ENCODE measurements at places on chromosomes 12 and 14.

GRCh38 chr14:55782166-55782565, 202.2 kb downstream of the KTN1 start:
- no peak for DNase-seq

DNA sequence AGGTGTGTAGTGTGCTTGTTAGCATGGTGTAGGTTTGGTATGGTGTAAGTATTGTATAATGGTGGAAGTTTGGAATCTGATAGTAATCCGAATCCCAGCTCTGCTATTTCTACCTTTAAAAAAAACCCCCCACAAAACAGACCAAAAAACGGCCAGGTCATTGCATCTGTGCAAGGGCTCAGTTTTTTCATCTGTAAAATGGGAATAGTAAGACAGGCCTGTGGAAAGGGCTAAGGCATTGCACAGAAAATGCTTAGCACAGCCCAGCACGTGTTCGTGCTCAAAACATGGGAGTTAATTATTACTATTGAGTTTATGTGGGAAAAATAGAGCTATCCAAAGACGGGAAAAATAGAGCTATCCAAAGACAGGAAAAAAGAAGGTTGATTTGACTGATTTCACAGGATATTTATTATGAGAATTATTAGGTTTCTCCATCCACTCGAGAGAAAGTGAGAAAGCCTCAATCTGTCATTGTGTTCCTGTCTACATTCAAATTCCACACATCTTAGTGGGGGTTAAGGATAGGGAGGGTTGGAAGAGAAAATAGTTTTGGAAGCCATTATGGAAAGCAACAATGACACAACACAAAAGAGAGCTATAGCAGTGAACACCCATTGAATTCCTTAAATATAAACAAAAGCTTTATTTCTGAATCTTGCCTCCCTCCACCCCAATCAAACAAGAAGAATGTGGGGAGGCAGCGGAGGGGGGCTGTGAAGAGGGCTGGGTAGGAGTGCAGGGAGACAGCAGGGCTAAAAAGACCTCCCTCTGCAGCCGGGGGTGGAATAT, 126.8 kb upstream of the MAX start:
- no peak for DNase-seq

- no peak for DNase-seq
Measured at GRCh38 chr12:109016978-109017377, 3.9 kb downstream of the SVOP start.

DNA sequence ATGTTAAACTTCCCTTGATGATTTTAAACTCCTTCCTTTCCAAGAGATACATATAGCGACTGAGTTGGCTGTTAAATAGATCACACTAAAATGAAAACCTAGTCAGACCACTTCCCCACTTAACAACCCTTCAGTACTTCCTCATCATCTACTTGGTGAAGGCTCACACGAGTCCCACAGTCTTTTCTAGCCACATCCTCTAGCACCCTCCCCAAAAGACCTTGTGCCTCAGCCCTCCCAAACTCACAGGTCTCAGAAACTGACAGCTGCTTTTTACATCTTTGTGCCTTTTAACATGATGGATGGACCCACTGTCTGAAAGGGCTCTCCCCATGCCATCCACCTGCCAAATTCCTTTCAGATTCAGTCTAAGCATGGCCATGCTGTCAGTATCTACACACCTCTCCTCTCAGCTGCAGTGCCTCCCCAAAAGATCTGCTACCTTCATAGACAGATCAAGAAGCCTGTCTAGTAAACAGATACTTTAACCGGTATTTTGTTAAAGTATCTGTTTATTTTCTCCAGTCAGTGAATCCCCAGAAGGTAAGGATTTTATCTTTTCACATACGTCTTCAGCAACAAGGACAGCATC, 65.1 kb upstream of the GPHB5 start:
- DNase-seq, result no peak

- no peak for DNase-seq
Measured at GRCh38 chr12:46483572-46484395, 111.2 kb upstream of the SLC38A2 start.

DNA sequence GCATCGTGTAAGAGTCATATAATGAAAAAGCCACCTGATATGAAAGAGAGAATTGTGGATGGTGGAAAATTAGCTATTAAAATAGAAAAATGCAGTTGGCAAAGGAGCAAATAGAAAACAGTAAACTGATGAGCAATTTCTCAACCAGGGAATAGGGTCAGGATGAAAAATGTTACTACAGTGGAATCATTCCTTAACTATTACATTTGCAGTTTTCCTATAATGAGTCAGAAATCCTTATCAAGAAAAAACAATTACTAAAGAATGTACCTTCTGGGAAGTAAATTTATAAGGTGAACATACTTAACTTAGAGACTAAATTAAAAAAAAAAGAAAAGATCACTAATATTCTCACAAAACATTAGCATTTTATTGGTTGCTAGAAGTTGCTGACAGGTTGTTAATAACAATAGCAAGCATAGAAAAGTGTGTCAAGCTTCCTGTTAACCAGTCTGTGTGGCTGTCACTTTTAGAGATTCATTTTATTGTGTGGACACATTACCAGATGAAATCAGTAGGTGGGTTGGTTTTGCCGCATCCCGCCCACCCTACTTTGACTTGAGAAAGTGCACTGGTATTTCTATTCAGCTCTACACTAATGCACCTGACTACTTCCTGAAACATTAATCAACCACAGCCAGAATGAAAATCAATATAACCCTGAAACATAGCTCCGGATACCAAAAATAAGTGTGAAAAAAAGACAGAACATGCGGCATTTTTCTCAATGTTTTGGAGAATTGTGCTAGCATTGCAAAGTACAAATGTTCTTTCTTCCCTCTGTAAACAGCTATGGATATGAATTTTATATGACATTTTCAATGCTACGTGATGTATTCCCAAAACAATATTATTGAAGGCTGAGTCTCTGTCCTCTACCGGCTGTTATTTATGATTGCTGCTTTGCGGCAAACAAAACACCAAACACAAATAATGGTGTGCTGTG, 576.7 kb downstream of the SLC16A7 start:
- no peak for DNase-seq

- DNase-seq, result no peak
Measured at GRCh38 chr14:22885975-22886374, 3.0 kb downstream of the REM2 start.

DNA sequence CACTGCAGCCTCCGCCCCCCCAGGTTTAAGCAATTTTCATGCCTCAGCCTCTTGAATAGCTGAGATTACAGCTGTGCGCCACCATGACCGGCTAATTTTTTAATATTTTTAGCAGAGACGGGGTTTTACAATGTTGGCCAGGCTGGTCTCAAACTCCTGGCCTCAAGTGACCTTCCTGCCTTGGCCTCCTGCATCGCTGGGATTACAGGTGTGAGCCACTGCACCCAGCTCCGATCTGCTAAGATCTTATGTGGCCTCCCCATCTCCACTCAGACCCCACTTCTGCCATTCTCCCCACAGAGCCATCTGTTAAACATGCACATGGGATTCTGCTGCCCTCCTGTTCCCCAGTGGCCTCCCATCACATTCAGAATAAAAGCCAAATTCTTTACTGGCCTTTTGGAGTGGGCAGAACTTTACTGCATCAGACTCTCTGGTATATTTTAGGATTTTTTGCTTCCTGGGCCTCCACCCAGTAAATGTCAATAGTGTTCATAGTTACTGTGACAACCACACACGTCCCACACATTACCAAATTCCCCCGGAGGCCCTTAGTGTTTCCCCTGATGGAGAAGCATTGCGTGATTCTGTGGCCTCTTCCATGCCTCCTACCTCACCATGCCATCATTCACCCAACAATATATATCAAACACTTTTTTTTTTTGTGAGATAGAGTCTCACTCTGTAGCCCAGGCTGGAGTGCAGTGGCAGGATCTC, 96.3 kb downstream of the PTPN11 start:
- DNase-seq, result no peak

GRCh38 chr14:68978172-68978911, 760 bp downstream of the ACTN1 start:
- DNase-seq, result no peak

GRCh38 chr12:67276421-67276820, 7.3 kb downstream of the CAND1 start:
- DNase-seq, result no peak

DNA sequence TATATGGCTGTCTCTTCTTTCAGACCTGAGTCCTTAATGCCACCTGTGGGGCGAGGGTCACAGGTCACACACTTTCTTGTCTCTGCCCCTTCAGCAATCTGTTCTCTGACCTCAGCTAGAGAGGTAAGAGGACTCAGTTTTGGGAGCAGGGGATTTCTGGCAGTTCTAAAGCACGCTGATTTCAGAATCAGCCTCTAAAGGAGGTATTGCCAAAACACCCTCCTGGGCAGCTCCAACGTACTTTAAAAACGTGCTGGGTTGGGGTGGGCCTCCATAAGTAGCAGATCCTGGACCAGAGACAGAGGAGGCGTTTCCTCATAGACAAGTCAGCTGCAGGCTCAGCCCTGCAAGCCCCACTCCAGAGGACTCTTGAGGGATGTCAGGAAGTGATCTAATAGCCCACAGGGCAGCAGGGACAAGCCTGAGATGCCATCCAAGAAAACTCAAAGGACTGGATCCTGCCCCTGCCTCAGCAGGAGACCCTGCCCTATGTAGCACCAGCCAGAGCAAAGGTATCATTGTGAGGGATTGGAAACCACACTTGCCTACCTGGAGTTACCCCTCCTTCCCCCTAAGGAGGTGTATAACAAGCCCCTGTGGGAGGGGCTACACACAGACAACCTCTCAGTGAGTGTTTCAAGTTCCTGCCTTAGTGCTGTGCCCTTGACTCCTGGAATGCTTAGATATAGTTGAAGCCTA, 8.5 kb downstream of the CTDSP2 start:
- DNase-seq, result no peak

DNA sequence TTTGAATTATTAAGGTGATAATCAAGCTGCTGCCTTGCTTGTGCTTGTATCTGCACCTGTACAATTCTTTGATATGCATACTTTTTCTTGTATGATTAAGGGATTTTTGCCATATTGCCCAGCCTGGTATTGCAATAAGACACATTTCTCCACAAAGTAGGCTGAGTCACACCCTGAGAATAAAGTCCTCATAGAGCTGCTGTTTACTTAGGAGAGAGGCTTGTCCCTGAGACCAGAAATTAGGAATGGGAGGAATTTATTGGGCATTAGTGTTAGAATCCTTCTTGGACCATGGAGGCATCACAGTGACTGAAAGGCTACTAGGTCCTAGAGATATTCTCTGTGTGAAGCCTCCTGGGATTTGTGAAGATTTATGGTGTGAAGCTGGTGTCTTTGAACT, 506.8 kb upstream of the FBXO33 start:
- DNase-seq, result no peak

DNA sequence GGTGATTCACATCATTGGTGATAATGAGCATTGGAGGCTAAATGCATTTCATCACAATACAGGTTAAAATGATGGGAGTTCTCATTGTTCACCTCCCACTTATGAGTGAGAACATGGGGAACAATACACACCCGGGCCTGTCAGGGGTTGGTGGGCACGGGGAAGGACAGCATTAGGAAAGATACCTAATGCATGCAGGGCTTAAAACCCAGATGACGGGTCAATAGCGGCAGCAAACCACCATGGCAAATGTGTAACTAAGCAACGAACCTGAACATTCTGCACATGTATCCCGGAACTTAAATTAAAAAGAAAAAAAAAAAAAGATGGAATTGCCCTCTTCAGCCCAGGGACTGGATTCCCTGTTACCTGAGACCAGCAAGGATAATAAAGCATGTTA, 2.3 kb upstream of the LUM start:
- no peak for DNase-seq

- no peak for DNase-seq
Measured at GRCh38 chr14:64906022-64906421, 8.2 kb upstream of the CHURC1 start.

- no peak for DNase-seq
Measured at GRCh38 chr12:123445388-123446332, 9.2 kb upstream of the RILPL2 start.

- no peak for DNase-seq
Measured at GRCh38 chr12:100398307-100398706, 41.4 kb downstream of the SLC17A8 start.

- no peak for DNase-seq
Measured at GRCh38 chr12:105476616-105477015, 146.1 kb downstream of the C12orf75 start.

- DNase-seq, result no peak
Measured at GRCh38 chr14:67068251-67068650, 121.0 kb upstream of the GARIN2 start.

- no peak for DNase-seq
Measured at GRCh38 chr14:31283153-31283552, 75.6 kb upstream of the HECTD1 start.

GRCh38 chr12:131918311-131919050, 10.6 kb upstream of the PUS1 start:
- DNase-seq, result no peak

- no peak for DNase-seq
Measured at GRCh38 chr12:53999559-54000115, 324 bp upstream of the HOXC9 start.

GRCh38 chr12:99131751-99132199, 486.7 kb downstream of the APAF1 start:
- DNase-seq, result no peak

DNA sequence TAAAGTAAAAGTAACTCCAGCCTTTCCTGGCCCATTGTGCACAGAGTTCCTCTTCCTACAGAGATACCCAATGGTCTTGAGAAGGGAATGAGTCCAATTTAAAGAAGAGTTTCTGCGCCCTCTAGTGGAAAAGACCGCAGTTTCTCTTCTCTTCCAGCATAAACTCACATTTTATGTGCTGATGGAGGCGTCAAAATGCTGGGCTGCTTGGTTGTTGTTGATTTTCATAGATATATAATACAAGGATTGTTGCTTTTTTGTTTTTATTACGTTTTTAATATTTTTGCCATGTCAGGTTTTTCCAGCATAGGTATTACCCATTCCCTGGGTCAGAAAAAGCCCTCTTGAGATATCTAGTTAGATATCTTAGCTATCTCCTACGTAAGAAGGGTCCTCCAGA, 356.9 kb upstream of the STXBP6 start:
- no peak for DNase-seq

- DNase-seq, result no peak
Measured at GRCh38 chr14:59055439-59056045, 132.9 kb upstream of the DAAM1 start.

- no peak for DNase-seq
Measured at GRCh38 chr14:95548328-95548929, 13.6 kb downstream of the GLRX5 start.

DNA sequence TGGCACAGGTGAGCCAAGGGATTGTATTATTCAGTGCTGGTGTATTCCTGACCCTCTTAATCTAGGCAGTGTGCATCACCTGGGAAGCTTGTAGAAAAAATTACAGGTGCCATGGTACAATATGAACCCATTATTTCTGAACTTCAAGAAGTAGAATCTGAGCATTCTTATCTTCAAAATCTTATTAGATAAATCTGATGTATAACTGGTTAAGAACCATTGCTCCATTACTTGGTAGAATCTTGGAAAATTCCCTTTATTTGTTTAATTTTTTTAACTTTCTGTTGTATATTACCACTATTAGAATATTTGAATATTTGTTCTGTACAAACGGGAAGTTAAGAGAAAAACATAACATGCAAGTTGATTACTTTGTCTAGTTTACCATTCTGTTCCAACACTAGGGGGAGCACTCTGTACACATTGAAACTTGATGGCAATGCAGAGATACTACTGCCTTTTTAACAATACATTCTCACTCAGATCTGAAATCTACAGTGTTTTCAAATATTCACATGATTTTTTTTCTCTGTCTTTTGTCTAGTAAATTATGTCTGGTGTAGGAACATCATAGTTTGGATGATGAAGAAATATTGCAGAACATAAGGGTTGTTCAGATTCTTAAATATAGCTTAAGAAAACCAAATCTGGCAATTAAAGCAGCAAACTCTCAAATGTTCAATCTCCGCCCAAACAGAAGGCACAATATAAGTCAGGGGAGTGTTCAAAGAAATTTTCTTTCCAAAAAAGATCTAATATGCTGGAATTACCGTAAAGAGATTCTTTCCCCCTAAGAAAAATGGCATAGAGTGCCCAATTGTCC, 196.6 kb downstream of the PCNX1 start:
- no peak for DNase-seq
